ENCODE measurements at places on chromosomes 5 and 9. TPM values are rescaled to one million over a fixed set of nuclear protein-coding genes. Genes with fewer than 3 reads are reported as not detected.

Gene SOX30
- 0.14 TPM for total RNA-seq

Gene HRCT1
- total RNA-seq = 0.62 TPM

Gene ST8SIA4
- total RNA-seq = 0.59 TPM

Gene CFAP90
- 0.84 TPM for total RNA-seq

Gene PDZD2
- total RNA-seq = 10.3 TPM

DNA sequence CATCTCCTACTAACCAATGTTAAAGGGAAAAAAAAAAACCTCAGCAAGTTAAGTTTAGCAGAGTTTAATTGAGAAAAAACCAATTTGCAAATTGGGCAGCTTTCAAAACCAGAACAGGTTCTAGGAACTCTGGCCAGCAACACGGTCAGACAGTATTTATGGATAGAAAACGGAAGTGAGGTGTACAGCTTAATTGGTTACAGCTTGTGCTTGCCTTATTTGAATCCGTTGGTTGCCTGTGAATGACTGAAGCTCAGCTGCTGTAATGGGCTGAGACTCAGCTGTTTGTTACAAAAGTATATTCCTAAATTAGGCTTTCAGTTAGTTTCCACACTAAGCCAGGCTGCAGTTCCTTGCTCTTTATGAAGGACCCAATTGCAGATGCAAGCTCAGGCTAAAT, 217.0 kb downstream of the SREK1 start:
- H3K4me1 ChIP-seq = no peaks in the 10 kb centered on the region
- no peak for DNase-seq
- H3K27ac ChIP-seq = no peak overlapping the region
- no peaks in the 10 kb centered on the region for H3K36me3 ChIP-seq
- H3K4me3 ChIP-seq = no peak overlapping the region
- no peaks in the 10 kb centered on the region for H3K27me3 ChIP-seq

- H3K36me3 ChIP-seq = no peaks in the 10 kb centered on the region
- H3K4me1 ChIP-seq = peaks cover 68% of the 10 kb centered on the region
- H3K4me3 ChIP-seq = no peak overlapping the region
- H3K27ac ChIP-seq = peak overlapping the region; percentile 69
- DNase-seq = no peak
- H3K27me3 ChIP-seq = no peaks in the 10 kb centered on the region
Observed at GRCh38 chr5:14172149-14172795, 29.1 kb downstream of the TRIO start.

DNA sequence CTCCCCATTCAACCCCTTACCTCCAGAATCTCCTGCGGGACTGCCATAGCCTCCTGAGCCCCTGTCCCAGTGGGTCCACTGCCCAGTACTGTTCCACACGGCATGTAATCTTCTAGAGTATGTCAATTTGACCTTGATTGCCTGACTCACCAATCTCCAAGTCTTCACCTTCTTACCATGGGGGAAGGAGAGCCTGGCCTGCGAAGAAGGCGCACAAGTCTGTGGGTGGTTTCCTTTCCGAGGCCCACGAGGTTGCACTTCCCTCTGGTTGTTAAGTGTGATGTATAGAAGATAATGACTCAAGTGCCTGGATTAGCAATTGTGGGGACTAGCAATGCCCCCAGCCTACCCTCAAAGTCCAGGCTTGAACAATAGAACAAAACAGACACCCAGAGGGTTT, 8.1 kb upstream of the TENT4A start:
- no peaks in the 10 kb centered on the region for H3K36me3 ChIP-seq
- H3K27me3 ChIP-seq = no peaks in the 10 kb centered on the region
- peak; percentile 44 for DNase-seq

- H3K36me3 ChIP-seq = no peaks in the 10 kb centered on the region
- no peak for DNase-seq
- H3K27ac ChIP-seq = no peak overlapping the region
- peaks cover 5% of the 10 kb centered on the region for H3K4me1 ChIP-seq
Observed at GRCh38 chr5:177610131-177610769, 10.3 kb downstream of the B4GALT7 start.

DNA sequence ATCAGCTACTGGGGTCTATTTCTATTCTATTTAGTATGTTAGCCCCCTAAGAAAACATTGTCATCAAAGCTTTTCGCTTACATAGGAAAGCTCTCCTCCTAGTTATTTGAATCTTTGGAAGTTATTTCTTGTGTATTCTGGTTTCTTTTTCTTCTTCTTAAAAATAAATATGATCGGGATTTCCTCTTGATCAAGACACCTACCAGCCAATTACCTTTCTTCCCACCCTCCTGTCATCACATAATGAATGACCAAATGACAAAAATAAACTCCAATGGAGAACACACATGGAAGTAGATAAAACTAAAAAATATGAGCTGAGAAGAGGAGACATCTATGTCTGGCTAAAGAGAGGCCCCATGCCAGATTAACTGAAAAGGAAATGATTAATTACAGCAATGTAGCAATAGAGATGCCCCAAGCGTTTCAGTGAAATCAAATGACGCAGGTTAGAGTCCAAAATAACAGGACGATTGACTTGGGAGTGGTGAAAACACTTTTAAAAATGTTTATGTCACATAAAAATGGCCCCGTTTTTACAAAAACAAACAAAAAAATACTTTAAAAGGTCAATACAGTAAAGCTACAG, 59.5 kb upstream of the PCSK1 start:
- H3K4me1 ChIP-seq = no peaks in the 10 kb centered on the region
- no peaks in the 10 kb centered on the region for H3K36me3 ChIP-seq
- no peak overlapping the region for H3K4me3 ChIP-seq
- H3K27ac ChIP-seq = no peak overlapping the region
- DNase-seq = no peak
- no peaks in the 10 kb centered on the region for H3K27me3 ChIP-seq

GRCh38 chr9:91421128-91421765, 2.4 kb downstream of the NFIL3 start:
- no peaks in the 10 kb centered on the region for H3K27me3 ChIP-seq
- H3K4me3 ChIP-seq = peak overlapping the region; percentile 81
- no peak for DNase-seq
- H3K27ac ChIP-seq = peak overlapping the region; percentile 92
- H3K4me1 ChIP-seq = peaks cover 37% of the 10 kb centered on the region

GRCh38 chr5:156560002-156560401, 233.0 kb downstream of the SGCD start:
- no peaks in the 10 kb centered on the region for H3K36me3 ChIP-seq
- no peak for DNase-seq
- no peaks in the 10 kb centered on the region for H3K4me1 ChIP-seq
- H3K4me3 ChIP-seq = no peak overlapping the region
- H3K27ac ChIP-seq = no peak overlapping the region

- no peaks in the 10 kb centered on the region for H3K4me1 ChIP-seq
- DNase-seq = peak; percentile 56
- no peak overlapping the region for H3K27ac ChIP-seq
- H3K36me3 ChIP-seq = no peaks in the 10 kb centered on the region
Observed at GRCh38 chr5:67246108-67246507, 49.5 kb upstream of the CD180 start.

DNA sequence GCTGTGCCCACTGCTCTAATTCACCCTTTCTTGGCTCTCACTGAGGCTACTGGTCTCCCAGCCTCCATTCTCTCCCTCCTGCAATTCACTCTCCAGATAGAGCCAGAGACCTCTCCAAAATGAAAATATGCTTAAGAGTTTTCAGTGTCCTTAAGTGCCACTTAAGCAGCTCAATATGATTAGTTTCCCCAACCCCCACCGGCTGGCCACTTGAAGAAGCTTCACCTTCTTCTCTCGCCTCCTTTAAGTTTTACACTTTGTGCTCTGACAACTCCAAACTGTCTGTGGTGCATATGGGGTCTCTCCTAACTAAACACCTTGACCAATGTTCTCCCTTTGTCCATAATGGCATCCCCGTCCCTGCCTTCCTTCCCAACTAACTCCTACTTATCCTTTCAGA, 53.4 kb downstream of the CDK5RAP2 start:
- peaks cover 36% of the 10 kb centered on the region for H3K36me3 ChIP-seq
- no peaks in the 10 kb centered on the region for H3K27me3 ChIP-seq
- H3K4me3 ChIP-seq = no peak overlapping the region
- DNase-seq = no peak

DNA sequence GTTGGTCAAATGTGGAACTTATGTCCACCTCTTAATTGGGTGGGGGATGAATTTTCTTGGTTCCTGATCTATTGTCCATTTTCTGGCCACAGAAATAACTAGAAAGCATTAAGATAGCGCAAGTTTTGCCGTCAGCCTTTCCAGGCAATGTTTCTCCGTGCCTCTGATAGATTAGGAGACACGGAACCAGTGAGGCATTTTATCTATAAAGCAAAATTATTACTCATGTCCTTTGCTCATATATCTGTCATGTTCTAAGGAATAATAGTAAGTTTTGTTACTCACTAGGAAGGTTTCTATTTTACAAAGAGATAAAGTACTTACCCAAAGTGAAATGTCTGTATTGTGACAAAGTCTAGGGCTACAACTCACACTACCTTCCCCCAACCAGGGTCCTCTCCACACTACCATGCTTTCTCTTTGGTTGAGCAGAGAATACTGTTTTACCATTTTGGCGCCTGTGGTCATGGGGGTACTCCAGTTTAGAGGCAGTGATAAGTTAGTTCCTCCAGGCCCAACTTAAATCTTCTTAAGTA, 19.9 kb upstream of the IL9 start:
- H3K27ac ChIP-seq = no peak overlapping the region
- H3K4me3 ChIP-seq = no peak overlapping the region
- H3K36me3 ChIP-seq = no peaks in the 10 kb centered on the region
- DNase-seq = no peak
